Cortex of kidney (tissue), 1 donor: ENCODE measurements at places on chromosomes 2 and 18.

DNA sequence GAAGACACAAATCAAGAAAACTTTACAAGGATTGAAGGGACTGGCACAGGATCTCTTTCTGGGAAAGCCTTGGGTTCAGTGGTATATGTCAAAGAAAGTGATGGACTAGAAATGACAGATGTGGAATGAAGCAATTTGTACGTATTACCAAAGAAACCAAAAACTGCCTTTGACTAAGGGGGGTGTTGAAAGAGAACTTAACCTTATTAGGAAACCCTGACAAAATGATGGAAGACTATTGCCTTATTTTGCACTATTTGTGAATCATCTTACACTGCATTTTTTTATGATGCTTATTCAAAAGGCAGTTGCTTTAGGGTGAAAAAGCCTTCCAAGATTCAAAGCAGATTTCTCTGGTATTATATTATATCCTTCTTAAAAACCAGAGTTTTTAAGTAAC is 4.0 kb downstream of the TSGA10 start:
- no peak for DNase-seq

GRCh38 chr2:124035001-124035400 is 9.9 kb downstream of the CNTNAP5 start:
- DNase-seq, result no peak

GRCh38 chr18:45163871-45164270 is 451.4 kb upstream of the SLC14A2 start:
- no peak for DNase-seq

- no peak for DNase-seq
These were observed 125.3 kb downstream of the SLC4A3 start for GRCh38 chr2:219752726-219753125.

GRCh38 chr2:75833386-75833785 is 122.7 kb upstream of the GCFC2 start:
- DNase-seq, result no peak

GRCh38 chr2:85999061-85999831 is 106.4 kb downstream of the POLR1A start:
- DNase-seq, result no peak

DNA sequence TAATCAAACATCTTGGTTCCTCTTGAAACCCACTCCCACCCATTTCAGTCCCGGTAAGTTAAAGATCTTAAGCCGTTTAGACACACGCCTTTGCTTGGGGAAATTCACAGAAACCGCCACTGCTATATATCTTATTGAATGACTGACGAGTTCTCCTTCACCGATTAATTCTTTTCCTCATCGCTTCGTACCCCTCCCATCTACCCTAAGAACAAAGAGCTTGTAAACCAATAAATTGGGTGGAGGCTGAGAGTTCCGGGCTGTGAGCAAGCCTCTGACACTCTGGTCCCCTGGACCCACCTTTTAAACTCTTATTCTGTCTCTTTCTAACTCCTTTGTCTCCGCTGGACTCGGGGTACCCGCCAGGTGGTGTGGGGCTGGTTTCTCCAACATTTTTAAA is 30.6 kb downstream of the TMEM131 start:
- DNase-seq, result no peak

DNA sequence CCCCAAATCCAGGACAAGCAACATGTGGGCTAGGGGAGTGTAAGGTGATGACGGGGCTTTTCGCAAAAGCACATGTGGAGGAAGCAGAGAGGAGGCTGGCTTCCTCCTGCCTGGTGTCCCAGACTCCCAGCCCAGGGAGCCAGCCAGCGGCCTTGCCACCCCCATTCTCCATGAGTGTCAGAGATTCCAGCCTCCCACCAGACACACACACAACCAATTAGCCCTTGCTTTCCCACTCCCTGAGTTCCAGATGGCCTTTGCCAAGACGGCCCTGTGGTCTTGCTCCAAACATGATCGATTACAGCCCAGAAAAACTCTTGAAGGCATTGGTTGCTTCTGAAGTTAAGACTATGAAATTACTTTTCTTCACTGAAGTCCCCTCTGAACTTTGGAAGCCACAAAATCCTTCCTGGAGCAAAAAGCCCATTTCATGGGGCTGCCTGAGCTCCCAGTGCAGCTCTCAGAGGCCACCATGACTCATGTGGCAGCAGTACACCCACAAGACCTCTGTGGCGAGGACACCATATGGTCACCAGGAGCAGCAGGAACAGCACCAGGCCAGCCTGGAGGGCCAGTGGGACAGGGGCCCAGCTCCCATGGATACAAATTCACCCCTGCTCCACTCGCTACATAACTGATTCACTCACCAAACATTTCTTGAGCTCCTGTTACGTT is 69.1 kb upstream of the PID1 start:
- no peak for DNase-seq

GRCh38 chr2:234548695-234549420 is 52.0 kb upstream of the ARL4C start:
- no peak for DNase-seq

- DNase-seq, result no peak
These were observed 12.7 kb downstream of the TTC39C start for GRCh38 chr18:24027156-24027827.

DNA sequence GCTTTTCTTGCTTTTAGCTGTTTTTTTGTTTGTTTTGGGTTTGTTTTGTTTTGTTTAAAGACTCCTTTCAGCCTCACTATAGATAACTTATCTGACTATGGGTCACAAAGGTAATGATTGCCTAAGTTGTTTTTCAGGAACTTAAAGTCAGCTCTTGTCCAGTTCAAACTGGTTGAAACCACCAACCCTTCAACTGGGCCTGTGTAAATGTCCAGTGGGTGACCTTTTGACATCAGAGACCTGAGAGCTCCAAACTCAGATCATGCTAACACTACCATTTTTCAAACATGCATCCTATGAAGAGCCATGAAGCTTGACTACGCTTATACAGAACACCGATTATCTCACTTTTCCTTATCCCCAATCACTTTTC is 144.6 kb upstream of the RMP24 start:
- DNase-seq, result no peak

DNA sequence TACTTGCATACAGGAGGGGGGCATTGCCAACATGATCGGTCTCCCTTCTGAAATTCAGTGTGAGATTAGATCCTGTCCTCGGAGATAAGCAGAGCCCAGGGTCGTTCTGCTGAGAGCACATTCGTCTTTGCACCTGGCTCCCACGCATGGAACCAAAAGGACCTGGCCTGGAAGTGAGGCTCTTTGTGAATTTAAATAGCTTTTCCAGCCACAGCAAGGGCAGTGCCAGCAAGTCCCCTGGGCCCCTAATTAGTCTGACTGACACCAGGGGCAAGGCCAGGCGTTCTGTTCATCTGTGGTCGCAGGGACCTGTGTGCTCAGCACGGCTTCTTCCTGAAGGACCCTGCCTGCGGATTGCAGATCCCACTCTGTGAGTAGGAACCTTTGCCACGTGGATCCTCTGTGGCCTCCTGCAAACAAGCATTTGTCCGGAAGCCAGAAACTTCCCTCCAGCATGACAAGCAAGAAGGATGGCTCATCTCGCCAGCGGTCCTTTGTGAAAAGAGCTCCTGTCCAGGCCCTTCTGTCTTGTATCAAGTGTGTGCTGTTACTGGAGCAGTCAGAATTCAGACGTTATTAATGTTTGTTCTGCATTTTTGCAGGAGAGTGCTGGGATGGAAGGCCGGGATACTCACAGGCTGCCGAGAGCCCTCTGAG is 128.7 kb downstream of the TPO start:
- no peak for DNase-seq

- DNase-seq, result no peak
These were observed 61.3 kb upstream of the RNU4ATAC start for GRCh38 chr2:121469356-121469755.

DNA sequence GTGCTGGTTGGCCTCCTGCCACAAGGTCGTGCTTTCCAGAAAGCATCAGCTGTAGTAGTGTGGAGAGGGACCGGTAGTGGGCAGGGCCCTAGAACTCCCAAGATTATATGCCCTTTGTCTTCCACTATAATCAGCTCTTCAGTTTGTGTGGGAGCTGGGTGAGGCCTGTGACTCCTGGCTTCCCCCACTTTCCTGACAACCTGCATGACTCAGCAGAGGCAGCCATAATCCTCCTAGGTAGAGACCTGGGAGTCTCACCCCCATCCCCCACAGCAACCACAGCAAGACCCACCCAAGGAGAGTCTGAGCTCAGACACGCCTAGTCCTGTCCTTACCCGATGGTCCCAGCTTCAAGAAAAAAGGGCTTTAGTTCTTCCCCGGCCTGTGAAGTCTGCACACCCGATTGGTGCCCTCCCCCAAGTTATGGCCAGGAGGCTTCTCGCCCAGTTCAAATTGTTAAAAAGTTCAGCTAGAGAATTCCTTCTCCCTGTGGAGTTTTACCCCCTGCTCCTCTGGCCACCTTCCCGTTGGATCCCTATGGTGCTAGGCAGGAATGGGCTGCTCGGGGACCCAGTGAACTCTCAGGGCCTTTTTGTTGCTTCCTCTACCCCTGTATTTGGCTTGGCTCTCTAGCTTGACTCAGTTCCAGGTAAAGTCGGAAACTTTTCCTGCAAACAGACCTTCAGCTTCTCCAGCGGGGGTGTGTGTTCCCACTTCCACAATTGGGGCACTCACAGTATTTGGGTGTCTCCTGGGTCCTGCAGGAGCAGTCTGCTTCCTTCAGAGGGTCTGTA is 57.8 kb upstream of the FAM237A start:
- no peak for DNase-seq

DNA sequence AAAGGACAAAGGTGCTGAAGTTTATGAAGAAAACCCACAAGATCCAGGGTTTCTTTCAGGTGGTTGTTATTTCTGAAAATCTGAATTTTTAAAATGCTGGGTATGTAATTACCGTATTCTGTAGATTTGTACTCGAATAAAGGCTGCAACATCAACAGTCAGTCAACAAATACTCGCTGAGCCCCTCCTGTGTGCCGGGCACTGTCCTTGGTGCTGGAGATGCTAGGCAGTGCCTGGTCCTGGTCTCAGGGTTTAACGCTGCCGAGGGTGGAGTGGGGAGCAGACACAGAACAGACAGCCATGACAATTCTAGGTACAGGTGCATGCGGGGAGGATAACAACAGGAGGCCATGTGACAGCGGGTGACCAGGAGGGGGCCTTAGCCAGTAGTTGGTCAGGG is 27.2 kb upstream of the PDIA6 start:
- no peak for DNase-seq

GRCh38 chr18:72391427-72391826 is 152.7 kb downstream of the CBLN2 start:
- DNase-seq, result no peak

DNA sequence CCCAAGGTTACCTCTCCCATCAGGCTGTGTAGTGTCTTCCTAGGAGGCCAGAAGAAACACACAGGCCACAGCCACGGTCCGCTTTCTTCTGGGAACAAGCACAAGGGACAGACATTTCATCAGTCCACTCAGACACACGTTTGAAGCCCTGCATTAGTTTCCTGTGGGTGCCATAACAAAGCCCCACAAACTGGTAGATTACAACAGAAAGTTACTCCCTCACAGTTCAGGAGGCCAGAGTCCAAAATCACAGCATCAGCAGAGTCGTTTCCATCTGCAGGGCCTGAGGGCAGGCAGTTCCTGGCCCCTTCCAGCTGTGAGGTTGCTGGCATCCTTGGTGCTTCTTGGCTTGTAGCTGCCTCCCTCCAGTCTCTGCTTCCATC is 8.8 kb upstream of the PRLH start:
- no peak for DNase-seq

DNA sequence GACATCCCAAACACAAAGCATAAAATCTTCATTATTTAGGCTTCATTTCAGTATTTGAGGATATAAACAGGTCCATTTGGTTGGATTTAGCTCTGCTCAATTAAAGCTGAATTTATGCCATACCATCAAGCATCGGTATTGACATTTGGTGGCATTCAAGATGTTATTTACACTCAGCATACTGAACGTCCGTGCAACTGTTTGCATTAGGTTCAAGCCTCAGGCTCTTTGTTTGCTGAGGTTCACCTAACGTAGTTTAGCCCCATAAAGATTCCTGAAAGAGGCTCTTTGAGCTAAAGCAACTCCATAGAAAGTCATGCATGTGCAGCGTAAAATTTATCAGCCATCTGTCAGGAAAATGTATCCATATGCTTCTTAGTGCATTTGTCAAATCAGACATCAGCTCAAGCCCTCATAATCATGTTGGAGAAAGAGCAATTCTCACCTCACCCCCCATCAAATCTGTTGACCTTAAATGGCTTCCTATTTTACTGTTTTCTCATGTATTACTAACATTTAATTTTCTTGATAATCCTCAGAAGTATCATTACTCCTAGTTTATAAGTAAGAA is 366.9 kb downstream of the EPHA4 start:
- DNase-seq, result no peak
